ENCODE measurements at places on chromosomes 1 and 21.

- no peak for DNase-seq
Measured at GRCh38 chr1:206832352-206832880, 33.0 kb upstream of the IL20 start.

DNA sequence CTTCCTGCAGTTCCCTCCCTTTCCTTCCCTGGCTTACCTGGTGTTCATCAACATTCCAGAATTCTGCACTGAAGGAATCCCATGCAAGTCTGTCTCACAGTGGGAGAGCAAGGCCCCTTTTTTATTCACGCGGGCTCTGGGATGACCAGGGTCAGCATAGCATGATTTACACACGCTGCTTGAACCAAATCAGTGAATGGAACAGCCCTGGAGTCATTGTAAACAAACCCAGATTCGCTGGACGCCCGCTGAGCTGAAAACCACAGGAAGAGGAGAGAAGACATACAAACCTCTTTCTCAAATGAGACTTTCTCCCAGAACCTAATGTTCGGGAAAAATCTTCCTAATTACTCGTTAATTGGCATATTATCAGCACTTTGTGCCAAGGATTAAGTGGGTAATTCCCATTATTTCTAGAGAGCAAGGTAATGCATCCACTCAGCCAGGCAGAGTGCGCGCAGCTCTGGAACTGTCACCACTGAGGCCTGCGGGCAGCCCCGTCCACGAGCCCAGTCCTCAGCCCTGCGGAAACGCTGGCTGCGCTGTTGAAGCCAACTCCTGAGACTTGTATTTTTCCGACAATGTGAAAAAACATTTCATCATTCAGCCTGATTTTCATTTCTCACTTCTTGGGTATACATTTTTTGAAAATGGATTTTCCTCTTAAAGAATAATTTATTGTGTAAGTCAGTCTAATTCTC lies 140.0 kb downstream of the ETS2 start:
- DNase-seq: no peak

- DNase-seq: no peak
Measured at GRCh38 chr21:40060083-40060677, 192.9 kb downstream of the PCP4 start.

GRCh38 chr1:59512702-59513101 lies 215.8 kb downstream of the FGGY start:
- DNase-seq: no peak
